SJCRH30 (cell line): ENCODE measurements at places on chromosomes 5 and 9. TPM values are rescaled to one million over a fixed set of nuclear protein-coding genes. Genes with fewer than 3 reads are reported as not detected.

Gene FOXD4
- 1.4 TPM in 2 replicates for total RNA-seq

Gene SEC16A
- total RNA-seq: 44.5 and 47.7 TPM in 2 replicates

- no peak for DNase-seq
Observed at GRCh38 chr9:127949827-127950512, 12.3 kb upstream of the DPM2 start.

DNA sequence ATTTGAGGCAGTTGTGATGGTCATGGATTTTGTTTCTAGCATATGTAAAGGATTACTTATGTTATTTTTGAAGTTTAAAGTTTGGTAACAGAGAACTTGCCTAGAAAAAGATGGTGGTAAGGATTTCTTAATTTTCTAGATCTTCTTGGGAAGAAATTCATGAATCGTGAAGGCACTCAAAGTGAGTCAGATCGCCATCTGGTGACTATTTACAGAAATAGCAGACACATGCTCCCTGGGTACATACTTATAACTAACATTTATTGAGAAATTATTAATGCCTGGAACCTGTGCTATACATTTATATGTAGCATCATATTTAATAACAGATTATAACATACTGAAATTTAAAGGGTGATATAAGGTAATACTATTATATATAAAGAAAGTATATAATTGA lies 299.7 kb downstream of the IZUMO3 start:
- peak; percentile 61 for DNase-seq

DNA sequence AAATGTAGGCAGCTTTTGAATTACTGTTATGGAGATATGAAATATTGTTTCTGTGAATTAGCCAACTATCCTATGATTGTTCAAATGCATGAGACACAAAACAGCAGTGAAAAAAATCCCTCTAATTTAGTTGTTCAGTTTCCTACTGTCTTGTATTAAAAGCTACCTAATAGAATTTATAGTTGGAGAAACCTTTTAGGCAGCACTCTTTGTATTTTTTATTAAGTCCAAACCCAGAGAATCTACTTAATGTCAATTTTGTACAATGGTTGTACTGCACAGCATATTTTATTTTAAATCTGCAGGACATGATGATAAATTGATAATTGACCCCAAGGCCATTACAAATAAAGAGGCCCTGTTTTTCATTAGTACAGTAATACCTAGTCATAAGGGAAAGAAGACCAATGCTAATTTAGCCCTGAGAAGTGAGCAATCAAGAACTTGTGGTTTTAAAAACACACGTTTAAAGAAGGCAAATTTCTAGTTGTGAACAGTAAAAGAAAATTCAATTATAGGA lies 607.5 kb downstream of the ISL1 start:
- no peak for DNase-seq

GRCh38 chr5:71586052-71586940 lies 844 bp upstream of the MCCC2 start:
- DNase-seq: peak; percentile 93

DNA sequence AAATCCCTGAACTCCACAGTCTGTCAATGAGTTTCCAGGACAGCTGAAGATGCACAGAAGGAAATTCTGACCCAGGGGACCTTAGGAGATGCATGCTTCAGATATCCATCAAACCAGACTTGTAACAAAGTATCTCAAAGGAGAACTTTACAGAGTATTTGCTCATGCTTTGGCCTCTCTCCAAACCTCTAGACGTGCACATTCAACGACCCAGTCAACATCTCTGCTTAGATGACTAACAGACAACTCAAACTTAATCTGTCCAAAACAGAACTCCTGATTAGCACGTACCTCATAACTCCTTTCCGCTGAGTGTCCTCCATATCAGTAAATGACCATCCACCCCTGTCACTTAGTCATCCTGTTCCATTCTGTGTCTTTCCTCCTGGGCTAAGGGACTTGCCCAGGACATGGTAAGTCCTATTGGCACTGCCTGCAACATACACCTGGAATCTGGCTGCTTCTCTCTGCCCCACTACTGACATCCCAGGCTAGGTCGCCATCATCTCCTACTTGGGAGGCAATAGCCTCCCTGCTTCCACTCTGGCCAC lies 107.4 kb downstream of the LMNB1 start:
- no peak for DNase-seq

DNA sequence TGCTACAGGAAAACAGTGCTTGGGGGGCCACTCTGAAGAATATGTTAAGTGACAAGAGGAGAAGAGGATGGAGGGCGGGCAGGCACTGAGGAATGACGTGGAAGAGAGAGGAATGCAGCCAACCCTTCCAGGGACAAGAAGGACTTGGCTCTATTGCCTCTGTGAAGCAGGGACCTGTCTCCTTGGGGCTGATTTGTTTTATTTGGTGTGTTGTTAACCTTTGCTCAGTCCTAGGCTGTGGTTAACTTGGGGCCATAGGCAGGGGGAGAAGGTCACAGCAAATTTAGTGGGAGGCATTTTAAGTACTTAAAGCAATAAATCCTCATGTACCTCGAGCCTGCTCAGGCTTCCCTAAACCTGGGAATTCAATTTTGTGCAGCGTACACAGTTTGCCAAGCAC lies 39.9 kb downstream of the KIF4B start:
- DNase-seq: no peak

DNA sequence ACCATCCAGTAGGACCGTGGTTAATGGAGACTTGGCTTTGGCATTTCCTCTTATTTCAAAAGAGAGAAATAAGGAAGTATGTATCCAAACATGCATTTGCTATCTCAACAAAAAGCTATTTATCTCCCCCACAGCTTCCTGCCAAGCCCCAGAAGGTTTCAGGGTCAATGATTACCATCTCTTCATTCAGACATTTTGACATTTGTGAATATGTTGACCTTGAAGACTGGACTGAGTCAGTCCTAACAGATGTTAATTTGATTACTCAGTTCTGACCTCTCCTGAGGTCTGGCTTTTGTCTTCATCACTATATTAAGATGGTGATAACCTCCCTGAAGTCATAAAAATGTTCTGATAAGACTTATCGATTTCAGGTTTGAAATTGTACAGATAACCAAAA lies 479.4 kb downstream of the AGTPBP1 start:
- no peak for DNase-seq

- no peak for DNase-seq
Observed at GRCh38 chr9:14403081-14403480, 89.1 kb upstream of the NFIB start.
